ENCODE measurements at places on chromosomes 5 and 9. TPM values are rescaled to one million over a fixed set of nuclear protein-coding genes. Genes with fewer than 3 reads are reported as not detected.

GRCh38 chr9:129617167-129617566 is 3.7 kb downstream of the C9orf50 start:
- no peak for DNase-seq

- no peak for DNase-seq
Measured at GRCh38 chr5:120236360-120236759, 227.7 kb upstream of the PRR16 start.

DNA sequence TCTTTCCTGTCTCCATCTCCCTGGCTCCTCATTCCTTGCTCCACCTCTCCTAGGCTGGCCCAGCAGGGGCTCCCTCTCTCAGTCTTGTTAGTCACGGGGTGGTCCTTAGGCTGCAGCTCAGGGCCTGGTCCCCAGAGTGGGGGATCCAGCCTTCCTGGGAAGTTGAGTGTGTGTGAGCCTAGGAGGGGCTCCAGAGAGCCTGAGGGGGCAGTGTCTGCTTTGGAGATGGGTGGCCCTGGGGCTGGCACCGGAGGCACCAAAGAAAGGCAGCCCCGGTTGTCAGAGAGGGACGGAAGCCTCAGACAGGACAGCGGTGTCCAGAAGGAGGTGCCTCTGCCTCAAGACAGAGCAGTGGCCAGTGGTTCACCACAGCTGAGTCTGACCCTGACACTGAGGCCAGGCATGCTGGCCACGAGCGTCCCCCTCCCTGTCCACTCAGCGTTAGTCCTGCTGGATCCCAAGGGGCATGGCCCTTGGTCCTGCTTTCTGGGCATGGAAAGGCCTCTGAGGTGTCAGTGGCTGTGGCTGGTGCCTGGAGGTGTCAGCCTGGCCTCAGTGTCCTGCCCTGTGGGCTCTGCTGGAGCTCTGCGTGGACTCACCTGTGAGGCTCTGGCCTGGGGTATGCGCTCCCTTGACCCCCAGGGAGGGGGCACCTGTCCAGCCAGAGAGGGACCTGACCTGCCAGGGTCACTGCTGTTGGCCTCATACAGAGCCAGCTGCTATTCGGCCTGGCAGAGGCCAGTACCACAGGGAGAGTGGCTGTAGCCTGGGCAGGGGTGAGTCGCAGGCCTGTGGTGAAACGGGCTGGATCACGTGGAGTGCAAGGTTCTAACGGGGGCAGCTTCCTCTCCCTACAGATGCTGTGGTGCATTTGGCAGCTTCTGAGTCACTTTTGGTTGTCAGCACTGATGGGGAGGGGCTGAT is 130.6 kb downstream of the CACNA1B start:
- DNase-seq: peak; percentile 81

DNA sequence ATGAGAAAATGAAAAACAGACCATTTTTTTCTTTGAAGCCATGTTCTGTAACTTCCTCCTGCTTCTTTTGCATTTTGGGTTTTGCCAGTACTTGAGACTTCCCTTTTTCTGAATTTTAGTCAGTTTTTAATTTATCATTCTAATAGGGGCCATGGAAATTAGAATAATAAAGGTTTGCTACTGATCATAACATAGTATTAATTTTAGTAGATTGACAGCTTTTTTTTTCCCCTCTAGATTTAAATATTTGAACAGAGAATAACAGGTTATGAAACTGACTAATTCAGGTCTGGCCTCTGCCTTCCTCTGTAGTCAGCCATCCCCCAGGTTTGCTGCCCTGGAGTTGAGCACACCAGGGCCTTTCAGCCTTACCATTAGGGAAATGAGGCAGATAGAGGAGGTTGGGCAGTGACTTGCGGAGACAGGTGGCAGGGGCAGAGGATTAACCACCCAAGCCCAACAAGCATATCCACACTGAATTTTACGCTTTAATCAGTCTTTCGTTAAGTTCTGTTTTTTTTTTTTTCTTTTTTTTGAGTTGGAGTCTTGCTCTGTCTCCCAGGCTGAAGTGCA is 80.1 kb upstream of the TNFAIP8 start:
- no peak for DNase-seq

GRCh38 chr5:146151970-146152369 is 30.5 kb downstream of the LARS1 start:
- DNase-seq: no peak

SEMA5A gene
- total RNA-seq: 21.3 TPM

GRCh38 chr9:120859361-120859760 is 16.6 kb upstream of the PSMD5 start:
- peak; percentile 37 for DNase-seq

DNA sequence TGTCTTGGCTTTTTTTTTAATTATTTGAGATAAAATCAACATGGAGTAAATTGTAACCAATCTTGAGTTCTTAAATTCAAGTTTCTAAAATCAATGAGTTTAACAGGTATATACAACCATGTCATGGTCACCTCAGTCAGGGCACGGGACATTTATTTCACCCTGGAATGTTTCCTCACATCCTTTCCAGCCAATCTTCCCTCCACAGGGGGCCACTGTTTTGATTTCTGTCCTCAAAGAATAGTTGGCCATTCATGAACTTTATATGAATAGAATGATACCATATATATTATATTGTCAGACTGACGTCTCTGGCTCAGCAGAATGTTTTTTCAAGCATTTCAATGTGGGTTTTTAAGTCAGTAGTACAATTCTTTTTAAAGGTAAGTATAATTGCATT is 806 bp downstream of the ZNF474 start:
- DNase-seq: no peak

STPG3 gene
- not detected for total RNA-seq

- DNase-seq: no peak
Measured at GRCh38 chr5:73496984-73497457, 1.2 kb upstream of the BTF3 start.

TTLL11 gene
- 9.1 TPM for total RNA-seq

- no peak for DNase-seq
Measured at GRCh38 chr5:25858019-25858418, 1180.4 kb downstream of the CDH9 start.

GRCh38 chr9:110260911-110261310 is 4.6 kb upstream of the TXN start:
- no peak for DNase-seq

GRCh38 chr9:91884696-91885687 is 65.0 kb downstream of the ROR2 start:
- peak; percentile 25 for DNase-seq
